Activated CD4-positive, alpha-beta T cell treated with anti-CD3 and anti-CD28 coated beads, Interleukin-2, amount 10 ng/mL, durations not matched to agents 24 days and 14 days (primary cell): ENCODE measurements at places on chromosomes 16 and 17. TPM values are rescaled to one million over a fixed set of nuclear protein-coding genes. Genes with fewer than 3 reads are reported as not detected.

SYCE1L gene
- 4.9 and 7.9 TPM in 2 replicates for total RNA-seq

XAF1 gene
- 34.1 and 37.6 TPM in 2 replicates for total RNA-seq

DNA sequence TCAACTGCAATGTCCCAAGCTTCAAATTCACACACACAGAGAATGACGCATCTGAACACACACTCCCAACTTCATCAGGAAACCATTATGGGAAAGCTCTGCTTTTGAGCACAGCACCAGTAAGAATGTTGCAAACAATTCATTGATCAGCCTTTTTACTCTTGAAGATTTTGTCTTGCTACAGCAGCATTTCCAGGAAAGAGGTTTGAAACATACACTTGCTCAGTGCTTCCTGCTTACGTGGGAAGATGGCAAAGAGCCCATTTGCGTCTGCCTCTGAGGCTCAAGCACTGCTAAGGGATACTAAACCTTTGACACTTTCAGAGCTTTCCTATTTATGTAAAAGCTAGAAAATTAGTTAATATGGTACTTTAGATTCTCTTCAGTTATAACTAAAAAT, 77.2 kb upstream of the MON1B start:
- DNase-seq = no peak

DNA sequence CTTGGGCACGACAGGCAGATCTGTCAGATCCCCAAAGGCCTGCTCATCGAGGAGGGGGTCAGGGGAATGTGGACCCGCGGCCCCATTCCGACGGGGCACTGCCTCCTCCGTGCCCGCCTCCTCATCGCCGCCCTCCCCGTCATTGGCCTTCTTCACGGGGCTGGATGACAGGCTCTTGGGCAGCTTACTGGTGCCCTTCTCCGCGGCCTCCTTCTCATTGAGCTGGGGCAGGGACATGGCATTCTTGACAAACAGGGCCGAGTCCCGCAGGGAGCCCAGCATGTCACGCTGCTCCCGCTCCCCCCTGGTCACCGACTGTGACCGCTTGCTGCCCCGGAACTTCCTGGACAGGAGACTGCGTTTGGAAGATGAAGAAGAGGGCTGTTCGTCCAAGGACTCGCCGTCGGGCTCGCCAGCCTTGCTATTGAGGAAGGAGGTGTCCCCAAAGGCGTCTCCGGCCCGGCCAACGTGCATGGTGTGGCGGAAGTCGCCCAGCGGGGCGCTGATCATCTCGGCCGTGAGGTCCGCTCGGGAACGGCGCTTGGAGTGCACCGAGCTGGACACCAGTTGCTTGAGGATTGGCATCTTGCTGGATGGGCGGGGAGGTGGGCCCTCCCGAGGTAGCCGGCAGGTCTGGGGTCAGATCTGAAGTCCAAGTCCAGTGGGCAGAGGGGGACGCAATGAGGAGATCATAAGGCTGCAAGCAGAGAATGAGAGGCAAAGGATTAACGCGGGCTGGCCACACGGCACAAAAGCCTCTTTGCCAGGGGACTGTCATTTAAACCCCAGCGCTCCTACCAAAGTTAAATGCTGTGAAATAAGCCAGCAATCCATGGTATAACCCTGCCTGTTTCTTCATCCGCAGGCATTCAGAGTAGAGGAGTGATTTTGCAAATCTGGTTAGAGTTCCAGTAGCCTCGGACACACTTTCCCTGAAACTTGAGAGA, 24.5 kb upstream of the CPSF4L start:
- no peak for DNase-seq

GRCh38 chr16:77408607-77409006, 26.2 kb downstream of the ADAMTS18 start:
- no peak for DNase-seq

CCR7 gene
- total RNA-seq = 217 and 220 TPM in 2 replicates

ASPHD1 gene
- total RNA-seq = 4.4 and 4.8 TPM in 2 replicates

SLC16A11 gene
- total RNA-seq = 0.16 and 0.40 TPM in 2 replicates

GRCh38 chr17:55576237-55576995, 65.2 kb upstream of the SMIM36 start:
- no peak for DNase-seq

GRCh38 chr17:17795946-17796786, 40.6 kb downstream of the SREBF1 start:
- no peak for DNase-seq

KRTAP3-2 gene
- not detected in 2 replicates for total RNA-seq

PRR35 gene
- total RNA-seq = not detected in 2 replicates

GRCh38 chr16:85980686-85981085, 81.7 kb downstream of the IRF8 start:
- DNase-seq = no peak

- no peak for DNase-seq
Observed at GRCh38 chr16:9943121-9943520, 239.1 kb downstream of the GRIN2A start.

DNA sequence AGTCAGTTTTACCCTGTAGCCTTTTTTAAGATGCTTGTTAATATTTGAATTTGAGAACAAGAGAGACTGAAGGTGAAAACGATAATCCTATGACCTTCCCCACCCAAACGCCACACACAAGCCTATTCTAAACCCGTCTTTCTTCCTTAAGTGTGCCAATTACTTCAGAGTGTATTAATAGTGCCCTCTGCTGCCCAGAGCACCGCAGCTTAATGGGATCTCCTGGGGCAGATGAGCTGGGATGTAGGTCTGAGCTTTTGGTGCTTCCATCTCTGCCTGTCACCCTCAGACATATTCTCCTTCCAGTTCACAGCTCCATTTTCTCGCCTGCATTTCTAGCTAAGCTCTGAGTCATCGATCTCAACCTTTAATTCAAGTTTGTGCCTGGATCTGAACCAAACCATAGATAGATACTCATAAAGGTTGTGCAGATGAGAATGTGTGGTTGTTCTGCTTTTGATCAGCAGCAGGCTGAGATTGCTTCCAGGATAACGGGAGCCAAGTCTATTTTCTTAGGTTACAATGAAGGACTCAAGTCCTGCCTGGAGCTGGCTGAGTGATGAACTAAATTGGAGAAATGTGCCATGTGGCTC, 46.4 kb upstream of the CDH13 start:
- DNase-seq = no peak

GRCh38 chr17:47816947-47817346, 4.6 kb downstream of the OSBPL7 start:
- no peak for DNase-seq

GRCh38 chr17:78925234-78925633, at the start of gene TIMP2:
Gene TIMP2, minus strand, starts transcription at chr17:78925387. Its CDS starts 299 bp downstream, at chr17:78925088.
- peak; percentile 90 for DNase-seq

KRT40 gene
- not detected in 2 replicates for total RNA-seq

DNA sequence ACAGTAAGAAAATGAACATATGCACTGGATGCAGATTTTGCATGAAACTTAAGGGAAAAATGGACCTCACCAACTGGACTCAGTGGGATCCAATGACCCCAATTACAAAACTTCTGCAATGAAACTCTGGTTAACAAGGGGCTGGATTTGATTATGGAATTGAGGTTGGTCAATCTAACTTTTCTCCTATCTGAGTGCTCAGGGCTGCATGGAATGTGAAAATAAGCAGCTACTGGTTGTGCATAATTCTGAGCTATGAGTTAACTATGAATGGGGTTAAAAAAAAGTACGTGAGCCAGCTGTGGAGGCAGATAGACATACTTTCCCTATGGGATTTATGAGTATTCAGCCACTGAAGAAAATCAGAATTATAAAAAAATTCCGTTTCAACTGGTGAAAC, 9.2 kb downstream of the FAM20A start:
- no peak for DNase-seq

GCGR gene
- total RNA-seq = not detected in 2 replicates

SRP68 gene
- 169 and 170 TPM in 2 replicates for total RNA-seq

DNA sequence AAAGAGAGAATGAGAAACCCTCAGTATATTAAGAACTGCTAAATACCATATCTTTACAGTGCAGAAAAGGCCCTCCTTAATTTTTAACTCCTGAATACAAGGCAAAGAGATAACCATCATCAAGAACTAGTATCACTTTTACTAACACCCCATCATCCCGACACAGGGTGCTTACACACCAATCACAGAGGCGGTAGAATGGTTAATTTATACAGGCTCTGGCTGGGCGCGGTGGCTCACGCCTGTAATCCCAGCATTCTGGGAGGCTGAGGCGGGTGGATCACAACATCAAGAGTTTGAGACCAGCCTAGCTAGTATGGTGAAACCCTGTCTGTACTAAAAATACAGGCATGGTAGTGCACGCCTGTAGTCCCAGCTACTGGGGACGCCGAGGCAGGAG, 4.2 kb downstream of the PSMD12 start:
- DNase-seq = peak; percentile 61

- no peak for DNase-seq
Observed at GRCh38 chr17:80028030-80028429, 7.6 kb downstream of the TBC1D16 start.

AOC2 gene
- total RNA-seq = 3.3 and 4.2 TPM in 2 replicates

GRCh38 chr16:64168371-64168770, 953.5 kb downstream of the CDH11 start:
- DNase-seq = no peak

- DNase-seq = peak; percentile 77
Observed at GRCh38 chr16:85735225-85735635, 15.7 kb downstream of the C16orf74 start.

DNA sequence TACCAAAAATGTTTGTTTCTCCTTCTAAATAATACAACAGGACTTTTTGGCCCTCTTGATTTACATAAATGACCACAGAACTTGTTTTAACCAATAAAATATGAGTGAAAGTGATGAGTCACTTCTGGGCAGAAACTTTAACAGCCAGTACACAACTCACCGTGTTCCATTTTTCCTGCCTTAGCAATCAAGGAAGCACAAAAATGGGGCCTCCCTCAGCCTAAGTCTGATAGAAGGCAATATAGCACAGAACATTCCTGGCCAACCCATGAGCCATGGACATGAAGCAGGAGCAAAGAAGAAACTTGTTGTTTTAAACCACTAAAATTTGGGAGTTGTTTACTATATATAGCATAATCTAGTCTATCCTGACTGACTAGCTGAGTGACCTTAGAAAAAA, 61.1 kb upstream of the MTMR4 start:
- DNase-seq = no peak

DNA sequence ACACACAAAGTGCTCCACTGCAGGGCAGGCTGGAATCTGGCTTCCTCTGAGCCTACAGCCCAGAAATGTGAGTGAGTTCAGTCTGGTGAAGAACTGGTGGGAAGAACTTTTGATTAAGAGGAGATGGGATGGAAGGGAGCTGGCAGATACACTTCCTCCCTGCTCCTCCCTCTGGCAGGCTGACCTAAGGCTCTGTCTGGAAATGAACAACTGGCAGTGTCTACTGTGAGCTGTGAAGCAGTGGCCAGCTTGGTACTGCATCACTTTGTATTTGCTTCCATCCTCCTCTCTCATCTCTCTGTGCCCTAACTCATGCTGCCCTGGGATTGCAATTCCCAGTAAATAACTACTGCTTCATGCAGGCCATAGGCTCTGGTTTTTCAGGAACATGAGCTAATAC, 45.6 kb downstream of the MAF start:
- no peak for DNase-seq

DNA sequence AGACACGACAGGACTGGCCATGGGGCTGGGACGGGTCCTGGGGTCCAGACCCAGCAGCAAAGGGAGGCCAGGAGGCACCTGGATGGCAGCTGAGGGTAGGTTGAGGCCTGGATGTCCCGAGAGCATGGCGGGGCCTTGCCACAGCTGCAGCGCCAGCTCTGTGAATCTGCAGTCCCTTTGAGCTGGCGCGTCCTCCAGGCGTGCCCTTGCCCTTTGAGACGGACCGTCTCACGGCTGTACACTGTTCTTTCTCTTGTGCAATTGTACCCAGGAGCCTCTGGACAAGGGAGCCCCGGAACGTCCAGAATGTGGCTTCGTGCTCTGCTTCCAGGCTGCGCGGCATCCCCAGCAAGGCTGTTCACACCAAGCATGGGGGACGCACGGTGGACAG, 69.5 kb upstream of the CIBAR2 start:
- no peak for DNase-seq

GRCh38 chr16:74892574-74893461, 92.1 kb downstream of the WDR59 start:
- no peak for DNase-seq

- DNase-seq = no peak
Observed at GRCh38 chr17:5139458-5139732, 23.6 kb downstream of the USP6 start.

DNA sequence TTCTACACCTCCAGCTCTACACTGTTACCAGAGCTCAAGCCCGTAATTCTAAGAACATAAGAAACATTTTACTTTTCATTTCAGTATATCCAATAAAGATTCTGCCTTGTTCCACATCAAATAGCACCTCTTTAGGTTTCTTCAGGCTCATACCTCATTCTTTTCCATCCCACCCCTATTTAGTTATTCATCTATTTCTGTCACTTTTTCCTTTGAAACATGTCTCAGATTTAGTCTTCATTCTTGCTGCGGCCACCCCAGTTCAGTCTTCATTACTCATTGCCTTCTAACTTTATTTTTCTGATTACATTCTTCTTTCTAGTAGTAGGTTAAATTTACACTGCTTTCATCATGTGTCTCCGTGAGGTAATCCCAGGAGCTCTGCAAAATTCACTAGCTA, 33.5 kb downstream of the PPM1E start:
- no peak for DNase-seq

PIK3R5 gene
- total RNA-seq = 32.6 and 36.8 TPM in 2 replicates

CEMP1 gene
- 0.24 TPM in 1 of 2 replicates, not detected in the other for total RNA-seq

DNA sequence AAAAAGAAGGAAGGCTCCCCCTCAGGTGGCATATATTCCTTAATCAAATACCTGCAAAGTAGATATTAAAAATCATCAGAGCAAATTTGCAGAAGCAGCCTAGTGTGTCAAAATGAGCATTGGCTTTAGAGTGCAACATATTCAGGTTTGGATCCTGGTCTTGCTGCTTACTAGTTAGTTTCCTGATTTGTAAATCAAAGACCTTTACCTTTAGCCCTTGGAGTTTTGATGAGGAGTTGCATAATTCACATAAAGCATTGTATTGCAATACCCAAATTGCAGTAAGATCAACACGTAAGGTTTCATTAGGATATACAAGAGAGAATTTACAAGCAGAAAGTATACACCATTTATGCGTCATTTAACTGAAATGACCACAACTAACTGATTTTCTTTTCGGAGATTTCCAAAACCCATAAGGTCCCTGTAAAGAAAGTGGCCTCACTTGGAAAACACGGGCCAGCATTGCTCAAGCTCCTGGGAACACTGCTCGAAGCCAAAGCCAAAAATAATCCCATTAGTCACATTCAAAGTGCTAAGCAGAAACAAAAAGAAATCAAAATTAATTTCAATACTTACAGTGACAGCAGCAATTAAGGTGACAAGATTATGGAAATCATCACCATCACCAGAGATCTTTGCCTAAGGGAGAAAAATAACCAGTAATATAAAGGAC, 415.9 kb upstream of the ERCC4 start:
- DNase-seq = no peak

KCNH4 gene
- 1.6 and 2.3 TPM in 2 replicates for total RNA-seq

GRCh38 chr17:18033442-18034099, 5.4 kb downstream of the ATPAF2 start:
- DNase-seq = peak; percentile 90

DHRS7C gene
- not detected in 2 replicates for total RNA-seq

- no peak for DNase-seq
Observed at GRCh38 chr16:54602666-54603065, 316.1 kb upstream of the IRX3 start.
